ENCODE measurements at places on chromosomes 1 and 21. TPM values are rescaled to one million over a fixed set of nuclear protein-coding genes. Genes with fewer than 3 reads are reported as not detected.
A peak's percentile ranks its signal among the peaks of the same experiment; 100 is the strongest.

GRCh38 chr1:204045430-204045829 lies 27.5 kb upstream of the SOX13 start:
- no peak overlapping the region for H3K4me3 ChIP-seq
- H3K27ac ChIP-seq: no peak overlapping the region
- H3K4me1 ChIP-seq: no peaks in the 10 kb centered on the region
- no peaks in the 10 kb centered on the region for H3K36me3 ChIP-seq
- DNase-seq: no peak
- peaks cover 4% of the 10 kb centered on the region for H3K27me3 ChIP-seq

GRCh38 chr1:44076066-44076465 lies 42.6 kb upstream of the KLF17 start:
- peaks cover 4% of the 10 kb centered on the region for H3K27me3 ChIP-seq
- H3K4me3 ChIP-seq: no peak overlapping the region
- H3K36me3 ChIP-seq: no peaks in the 10 kb centered on the region
- H3K27ac ChIP-seq: no peak overlapping the region
- peaks cover 2% of the 10 kb centered on the region for H3K4me1 ChIP-seq

- no peaks in the 10 kb centered on the region for H3K36me3 ChIP-seq
- no peak overlapping the region for H3K4me3 ChIP-seq
- peaks cover 2% of the 10 kb centered on the region for H3K4me1 ChIP-seq
- H3K27me3 ChIP-seq: peaks cover 9% of the 10 kb centered on the region
- no peak overlapping the region for H3K27ac ChIP-seq
Observed at GRCh38 chr1:215111916-215112315, 29.4 kb downstream of the KCNK2 start.

GRCh38 chr1:93093332-93094006 lies 14.4 kb downstream of the MTF2 start:
- no peak overlapping the region for H3K4me3 ChIP-seq
- H3K4me1 ChIP-seq: peaks cover 62% of the 10 kb centered on the region
- H3K36me3 ChIP-seq: peaks cover 15% of the 10 kb centered on the region
- no peak for DNase-seq

DNA sequence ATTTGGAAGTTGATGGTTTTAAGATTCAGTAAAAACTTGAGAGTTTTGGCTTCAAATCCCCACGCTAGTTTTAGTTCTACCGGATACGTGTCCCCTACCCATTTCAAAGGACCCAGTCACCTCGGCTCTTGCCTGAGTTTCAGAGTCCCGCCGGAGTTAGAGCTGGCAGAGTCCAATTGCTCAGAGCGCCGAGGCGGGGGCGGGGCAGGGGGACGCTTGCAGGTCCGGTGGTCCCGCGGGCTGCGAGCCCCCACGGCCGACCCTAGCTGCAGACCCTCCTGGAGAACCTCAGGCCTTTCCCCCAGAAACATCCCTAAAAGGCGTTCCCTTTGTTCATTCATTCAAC lies 765 bp upstream of the VPS45 start:
- H3K4me3 ChIP-seq: peak overlapping the region; percentile 94
- H3K36me3 ChIP-seq: peaks cover 5% of the 10 kb centered on the region
- no peaks in the 10 kb centered on the region for H3K27me3 ChIP-seq
- H3K27ac ChIP-seq: peak overlapping the region; percentile 90
- H3K4me1 ChIP-seq: peaks cover 29% of the 10 kb centered on the region

- H3K36me3 ChIP-seq: no peaks in the 10 kb centered on the region
- peaks cover 89% of the 10 kb centered on the region for H3K4me1 ChIP-seq
- H3K4me3 ChIP-seq: no peak overlapping the region
Observed at GRCh38 chr1:66274634-66275033, 259.3 kb upstream of the SGIP1 start.

GRCh38 chr1:151908228-151908691 lies 1.1 kb downstream of the THEM4 start:
- H3K36me3 ChIP-seq: peaks cover 39% of the 10 kb centered on the region
- peaks cover 46% of the 10 kb centered on the region for H3K4me1 ChIP-seq
- H3K4me3 ChIP-seq: peak overlapping the region; percentile 75
- no peak for DNase-seq

- DNase-seq: no peak
- no peaks in the 10 kb centered on the region for H3K36me3 ChIP-seq
- H3K4me3 ChIP-seq: no peak overlapping the region
- no peaks in the 10 kb centered on the region for H3K27me3 ChIP-seq
Observed at GRCh38 chr1:91541918-91542533, 41.4 kb downstream of the CDC7 start.

DNA sequence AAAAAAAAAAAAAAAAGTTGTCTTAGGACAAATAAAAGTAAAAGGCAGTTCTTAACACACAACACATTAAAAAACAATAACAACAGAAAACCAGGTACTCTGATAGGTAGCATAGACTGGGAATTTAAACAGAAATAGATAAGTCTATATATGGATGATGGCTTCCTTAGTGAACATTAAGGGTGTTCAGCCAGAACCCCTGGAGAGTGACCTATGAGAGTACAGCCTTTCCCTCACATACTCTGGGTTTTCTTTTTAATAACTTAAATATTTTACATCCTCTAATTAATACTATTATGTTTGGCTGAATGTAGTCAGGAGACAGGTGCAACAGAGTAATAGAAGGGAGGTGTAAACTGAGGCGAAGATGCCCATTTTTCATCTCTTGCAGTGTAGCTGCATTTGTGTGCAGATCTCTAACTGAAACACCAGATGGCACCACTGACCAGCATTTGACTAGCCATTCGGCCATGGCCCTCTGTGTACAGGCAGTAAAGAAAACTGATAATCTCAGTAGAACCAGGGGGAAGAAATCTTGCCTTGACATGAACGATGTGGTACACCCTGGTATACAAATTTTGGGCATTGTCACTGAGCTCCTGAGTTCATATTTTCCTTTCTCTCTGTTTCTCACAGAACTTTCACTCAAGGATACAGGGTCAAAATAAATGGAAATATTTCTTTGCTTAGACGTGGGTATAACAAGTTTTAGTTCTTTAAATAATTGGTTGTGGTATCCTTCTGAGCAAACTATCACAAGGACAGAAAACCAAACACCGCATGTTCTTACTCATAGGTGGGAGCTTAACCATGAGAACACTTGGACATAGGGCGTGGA lies 7.6 kb downstream of the TTF2 start:
- no peak overlapping the region for H3K27ac ChIP-seq
- peaks cover 54% of the 10 kb centered on the region for H3K36me3 ChIP-seq
- no peak overlapping the region for H3K4me3 ChIP-seq
- H3K27me3 ChIP-seq: no peaks in the 10 kb centered on the region
- DNase-seq: peak; percentile 58
- peaks cover 39% of the 10 kb centered on the region for H3K4me1 ChIP-seq

DNA sequence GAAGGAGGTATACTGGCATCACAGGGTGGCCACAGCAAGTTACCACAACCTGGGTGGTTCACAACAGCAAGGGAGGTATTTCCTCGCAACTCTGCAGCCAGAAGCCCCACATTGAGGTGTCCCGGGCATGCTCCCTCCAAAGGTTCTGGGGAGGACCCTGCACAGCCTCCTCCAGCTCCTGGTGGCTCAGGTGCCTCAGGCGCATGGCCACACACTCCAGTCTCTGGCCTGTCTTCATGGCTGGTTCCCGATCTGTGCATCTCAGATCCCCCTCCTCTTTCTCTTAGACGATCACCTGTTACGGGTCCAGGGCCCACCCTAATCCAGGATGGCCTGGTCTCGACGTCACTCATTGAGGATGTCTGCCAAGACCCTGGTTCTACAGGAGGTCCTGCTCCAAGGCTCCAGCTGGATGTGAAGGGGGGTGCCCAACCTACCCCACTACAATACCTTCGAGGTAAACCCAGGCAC lies 6.7 kb upstream of the ARF1 start:
- no peak overlapping the region for H3K4me3 ChIP-seq
- H3K4me1 ChIP-seq: peaks cover 11% of the 10 kb centered on the region
- no peak for DNase-seq
- peaks cover 1% of the 10 kb centered on the region for H3K36me3 ChIP-seq
- H3K27ac ChIP-seq: no peak overlapping the region

GRCh38 chr21:38507374-38507942 lies 9.2 kb upstream of the ERG start:
- H3K4me3 ChIP-seq: no peak overlapping the region
- H3K27ac ChIP-seq: no peak overlapping the region
- H3K36me3 ChIP-seq: no peaks in the 10 kb centered on the region
- H3K27me3 ChIP-seq: peaks cover 26% of the 10 kb centered on the region

DNA sequence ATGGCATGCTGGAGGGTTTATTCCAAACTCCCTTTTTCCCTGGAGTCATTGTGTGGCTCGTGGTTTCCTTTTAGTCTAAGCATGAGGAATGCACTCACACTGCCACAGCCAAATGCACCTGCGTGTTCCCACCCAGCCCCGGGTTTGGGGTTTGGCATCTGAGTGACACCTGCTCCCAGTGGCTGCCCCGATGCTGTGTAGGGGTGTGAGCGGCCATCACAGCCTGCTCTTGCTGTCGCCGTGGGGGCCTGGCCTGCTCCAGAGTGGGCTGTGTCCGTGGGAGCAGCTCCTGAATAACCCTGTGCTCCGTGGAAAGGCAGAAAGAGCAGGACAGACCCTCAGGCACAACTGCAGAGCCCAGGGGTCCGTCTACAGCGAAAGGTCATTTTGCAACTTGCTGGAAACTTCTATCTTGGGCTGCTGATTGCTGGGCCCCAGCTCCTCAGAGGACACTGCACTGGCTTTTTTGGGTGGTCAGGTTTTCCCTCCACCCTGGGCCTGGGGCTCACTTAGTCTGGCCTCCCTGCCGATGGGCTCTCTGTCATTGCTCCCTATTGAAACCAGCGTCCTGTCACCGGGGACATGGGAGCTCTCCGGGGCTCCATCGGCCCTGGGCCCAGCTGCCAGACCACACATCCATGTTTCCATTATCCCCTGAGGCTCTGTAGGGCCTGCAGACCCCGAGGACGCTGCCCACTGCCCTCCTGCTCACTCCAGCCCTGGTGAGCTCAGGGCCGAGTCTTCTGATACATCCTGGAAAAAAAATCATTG lies 74.1 kb downstream of the AJAP1 start:
- H3K36me3 ChIP-seq: no peaks in the 10 kb centered on the region
- no peak overlapping the region for H3K4me3 ChIP-seq
- no peaks in the 10 kb centered on the region for H3K4me1 ChIP-seq
- DNase-seq: no peak
- no peaks in the 10 kb centered on the region for H3K27me3 ChIP-seq

DNA sequence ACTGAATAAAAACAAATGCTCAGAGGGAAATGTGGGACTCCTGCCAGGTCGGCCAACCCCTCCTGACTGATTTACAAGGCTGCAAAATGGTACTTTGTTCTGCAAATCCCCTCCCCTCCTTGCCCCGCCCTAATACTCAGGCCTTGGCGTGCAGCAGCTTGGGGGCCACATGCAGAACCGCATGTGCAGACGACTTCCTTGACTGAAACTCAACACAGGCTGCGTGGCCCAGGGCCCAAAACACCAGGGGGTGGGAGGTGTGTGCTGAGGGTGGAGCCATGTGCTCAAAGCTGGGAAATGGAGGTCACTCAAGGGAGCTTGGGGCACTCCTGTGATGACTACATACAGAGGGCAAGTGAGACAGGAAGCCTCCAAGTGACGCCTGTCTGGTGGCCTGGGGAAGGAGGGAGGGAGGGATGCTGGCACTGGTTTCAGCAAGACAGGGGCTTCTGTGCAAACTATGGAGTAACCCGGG lies 87.2 kb downstream of the MRPL37 start:
- peak; percentile 92 for DNase-seq
- H3K4me3 ChIP-seq: peak overlapping the region; percentile 69
- peak overlapping the region; percentile 86 for H3K27ac ChIP-seq
- peaks cover 1% of the 10 kb centered on the region for H3K36me3 ChIP-seq
- H3K27me3 ChIP-seq: no peaks in the 10 kb centered on the region
- H3K4me1 ChIP-seq: peaks cover 92% of the 10 kb centered on the region

LCE1E gene
- not detected for total RNA-seq

LHX8 gene
- not detected for total RNA-seq

LAPTM5 gene
- total RNA-seq: 208 TPM

RGS13 gene
- total RNA-seq: not detected

Data from activated naive CD4-positive, alpha-beta T cell treated with anti-CD3 and anti-CD28 coated beads for 36 hours (primary cell).